CD8-positive, alpha-beta memory T cell (primary cell): ENCODE measurements at places on chromosomes 2 and 18. TPM values are rescaled to one million over a fixed set of nuclear protein-coding genes. Genes with fewer than 3 reads are reported as not detected.

Gene LRRC30
- not detected for total RNA-seq

Gene FKBP7
- total RNA-seq: 3.4 TPM

Gene CTDP1
- 38.0 TPM for total RNA-seq

Gene UGP2
- 59.8 TPM for total RNA-seq

Gene ATP6V1C2
- 0.09 TPM for total RNA-seq

Gene CACNB4
- total RNA-seq: 0.18 TPM

Gene CGREF1
- 3.5 TPM for total RNA-seq
